Progenitor cell of endocrine pancreas (in vitro differentiated cells): ENCODE measurements at places on chromosomes 2 and 18. TPM values are rescaled to one million over a fixed set of nuclear protein-coding genes. Genes with fewer than 3 reads are reported as not detected.

- no peak overlapping the region for H3K27ac ChIP-seq
- H3K4me3 ChIP-seq = no peak overlapping the region
- H3K27me3 ChIP-seq = peaks cover 21% of the 10 kb centered on the region
- no peak for DNase-seq
- H3K4me1 ChIP-seq = peaks cover 4% of the 10 kb centered on the region
Measured at GRCh38 chr18:60196836-60197606, 175.6 kb downstream of the MC4R start.

- no peak for DNase-seq
- no peak overlapping the region for H3K4me3 ChIP-seq
- H3K4me1 ChIP-seq = peaks cover 19% of the 10 kb centered on the region
Measured at GRCh38 chr2:3487432-3487831, 31.9 kb downstream of the ADI1 start.

DNA sequence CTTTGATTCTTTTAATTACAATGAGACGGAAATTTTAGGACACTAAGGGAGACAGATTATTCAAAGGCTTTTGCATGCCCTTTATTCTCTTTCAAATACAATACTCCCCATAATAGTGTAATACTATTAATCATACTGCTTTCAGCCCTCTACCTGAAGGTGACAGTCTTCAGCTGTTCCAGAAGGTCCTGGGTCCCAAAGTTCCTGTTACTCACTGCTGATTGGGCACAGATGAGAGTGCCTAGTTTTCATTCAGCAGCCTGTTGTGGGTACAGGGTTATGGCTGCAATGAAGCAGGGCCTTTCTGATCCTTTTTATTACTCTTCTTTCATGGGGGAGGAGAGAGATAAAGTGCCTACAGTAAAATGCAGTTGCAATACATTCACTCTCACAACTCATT lies 80.2 kb downstream of the NUP35 start:
- no peak for DNase-seq
- no peaks in the 10 kb centered on the region for H3K4me1 ChIP-seq
- no peak overlapping the region for H3K4me3 ChIP-seq
- peaks cover 8% of the 10 kb centered on the region for H3K36me3 ChIP-seq
- no peak overlapping the region for H3K27ac ChIP-seq

GRCh38 chr2:53173091-53173490 lies 594.5 kb upstream of the CHAC2 start:
- H3K4me3 ChIP-seq = no peak overlapping the region
- no peak for DNase-seq
- H3K36me3 ChIP-seq = no peaks in the 10 kb centered on the region

DNA sequence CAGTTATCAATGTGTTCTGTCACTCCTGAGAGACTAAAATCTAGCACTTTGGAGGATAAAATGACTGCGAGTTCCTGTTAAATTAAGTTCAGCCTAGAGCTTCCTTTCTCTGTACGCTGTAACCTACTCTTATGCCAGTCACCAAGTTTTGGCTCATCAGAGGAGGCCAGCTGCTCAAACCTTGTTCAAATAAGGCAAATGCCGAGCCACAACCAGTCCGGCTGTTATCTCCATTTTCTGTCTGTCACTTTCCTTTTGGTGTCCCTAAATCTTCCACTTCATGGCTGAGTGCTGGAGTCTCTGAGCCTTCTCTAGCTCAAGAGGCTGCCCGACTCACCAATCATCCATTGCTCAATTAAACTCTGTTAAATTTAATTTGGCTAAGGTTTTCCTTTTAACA lies 33.5 kb upstream of the PXDN start:
- no peak overlapping the region for H3K4me3 ChIP-seq
- H3K27ac ChIP-seq = no peak overlapping the region
- no peaks in the 10 kb centered on the region for H3K36me3 ChIP-seq

DNA sequence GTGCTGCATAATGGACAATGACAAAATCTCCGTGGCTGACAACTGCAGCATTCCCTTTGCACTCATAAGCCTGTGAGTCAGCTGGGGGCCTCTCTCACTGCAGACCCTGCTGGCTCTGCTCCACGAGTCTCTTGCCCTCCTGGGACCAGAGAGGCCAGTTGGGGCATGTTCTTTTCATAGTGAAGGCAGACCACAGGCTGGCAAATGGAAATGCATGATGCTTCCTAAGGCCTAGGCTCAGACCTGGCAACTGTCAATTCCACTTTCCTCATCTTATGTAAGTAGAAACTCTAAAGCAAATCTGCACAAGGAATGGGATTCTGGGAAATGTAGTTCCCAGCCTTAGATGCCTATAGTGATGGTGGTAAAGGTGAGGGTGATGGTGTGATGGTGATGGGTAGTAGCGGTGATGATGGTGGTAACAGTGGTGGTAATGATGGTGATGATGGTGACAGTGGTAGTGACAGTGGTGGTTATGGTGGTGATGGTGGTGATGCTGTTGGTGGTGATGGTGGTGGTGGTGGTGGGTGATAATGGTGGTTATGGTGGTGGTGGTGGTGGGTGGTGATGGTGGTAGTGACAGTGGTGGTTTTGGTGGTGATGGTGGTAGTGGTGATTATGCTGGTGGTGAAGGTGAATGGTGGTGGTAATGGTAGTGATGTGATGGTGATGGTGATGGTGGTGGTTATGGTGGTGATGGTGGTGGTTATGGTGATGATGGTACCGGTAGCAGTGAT lies 185.8 kb upstream of the ARL4C start:
- no peak overlapping the region for H3K4me3 ChIP-seq
- no peaks in the 10 kb centered on the region for H3K27me3 ChIP-seq
- peak overlapping the region; percentile 30 for H3K27ac ChIP-seq
- no peaks in the 10 kb centered on the region for H3K36me3 ChIP-seq
- H3K4me1 ChIP-seq = peaks cover 33% of the 10 kb centered on the region
- DNase-seq = no peak

DNA sequence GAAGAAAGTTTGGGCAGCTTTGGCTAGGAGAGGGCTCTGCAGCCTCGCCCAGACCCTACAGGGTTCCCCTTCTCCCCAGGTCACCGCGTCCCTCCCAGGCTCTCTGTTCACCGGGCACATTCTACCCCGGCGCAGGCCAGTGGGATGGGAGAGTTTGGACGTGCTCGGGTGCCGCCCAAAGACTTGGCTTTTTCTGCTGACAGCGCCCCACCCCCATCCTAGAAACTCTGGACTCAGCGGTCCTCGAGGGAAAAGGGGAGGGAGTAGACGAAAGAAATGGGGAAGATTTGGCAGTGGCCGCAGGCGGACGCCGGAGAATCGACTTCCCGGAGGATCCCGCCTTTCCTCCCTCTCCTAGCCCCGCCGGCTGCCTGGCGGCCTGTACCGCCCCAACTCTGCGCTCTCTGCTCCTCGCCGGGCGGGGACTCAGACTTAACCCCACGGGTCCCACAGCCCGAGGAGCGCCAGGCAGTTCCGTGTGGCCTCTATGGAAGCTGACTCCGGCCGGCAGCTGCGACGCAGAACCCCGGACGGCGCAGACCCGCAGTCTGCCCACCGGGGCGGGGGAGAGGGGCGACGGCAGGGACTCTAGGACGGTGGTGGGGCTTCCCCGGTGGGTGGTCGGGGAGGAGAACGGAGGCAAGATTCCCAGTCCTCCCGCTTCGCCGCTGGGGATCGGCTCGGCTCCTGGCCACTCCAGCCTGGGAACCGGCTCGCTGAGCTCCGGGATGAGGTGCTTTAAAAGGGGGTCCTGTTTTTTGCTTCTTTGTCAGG lies 863 bp upstream of the SIX2 start:
- peaks cover 1% of the 10 kb centered on the region for H3K36me3 ChIP-seq
- peaks cover 11% of the 10 kb centered on the region for H3K4me1 ChIP-seq
- no peak for DNase-seq
- H3K27me3 ChIP-seq = peaks cover 84% of the 10 kb centered on the region
- H3K27ac ChIP-seq = no peak overlapping the region

- H3K4me1 ChIP-seq = peaks cover 22% of the 10 kb centered on the region
- no peaks in the 10 kb centered on the region for H3K27me3 ChIP-seq
- no peak overlapping the region for H3K27ac ChIP-seq
- DNase-seq = no peak
- no peak overlapping the region for H3K4me3 ChIP-seq
Measured at GRCh38 chr18:36451454-36452251, 154.1 kb downstream of the FHOD3 start.

- no peaks in the 10 kb centered on the region for H3K27me3 ChIP-seq
- no peak overlapping the region for H3K4me3 ChIP-seq
- no peak overlapping the region for H3K27ac ChIP-seq
- DNase-seq = no peak
Measured at GRCh38 chr2:89833780-89834117, 1142.3 kb downstream of the RPIA start.

GRCh38 chr2:133286326-133286922 lies 281.8 kb downstream of the NCKAP5 start:
- DNase-seq = no peak
- peaks cover 5% of the 10 kb centered on the region for H3K27me3 ChIP-seq
- no peak overlapping the region for H3K27ac ChIP-seq
- no peaks in the 10 kb centered on the region for H3K36me3 ChIP-seq
- no peak overlapping the region for H3K4me3 ChIP-seq

DNA sequence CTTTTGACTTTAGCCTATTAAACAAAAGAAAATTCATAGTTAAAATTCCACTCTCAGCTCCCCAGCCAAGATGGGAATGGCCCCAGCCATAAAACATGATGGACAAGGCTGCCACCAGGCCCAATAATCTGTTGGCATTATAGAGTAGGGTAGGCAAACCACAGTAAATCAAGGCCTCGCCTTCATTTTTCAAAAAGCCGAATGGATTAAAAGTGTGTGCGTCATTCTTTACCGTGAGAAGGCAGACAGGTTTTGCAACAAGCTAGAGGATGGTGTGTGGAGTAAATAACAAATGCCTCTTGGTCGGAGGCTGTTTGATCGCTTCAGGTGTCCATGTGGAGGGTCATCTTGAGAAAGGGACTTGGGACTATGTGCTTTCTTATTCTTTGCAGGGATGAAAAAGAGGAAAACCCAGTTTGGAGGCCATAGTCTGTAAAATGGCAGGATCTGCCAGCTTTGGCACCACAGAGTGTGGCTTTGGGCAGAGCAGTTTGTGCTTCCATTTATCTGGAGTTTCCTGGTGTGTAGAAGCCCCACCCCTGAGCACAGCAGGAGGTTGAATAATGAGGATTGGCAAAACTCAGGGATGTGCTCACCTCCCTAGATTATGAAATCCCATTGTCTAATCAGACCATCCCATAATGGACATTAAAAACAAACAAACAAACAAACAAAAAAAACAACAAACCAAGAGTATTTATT lies 57.1 kb upstream of the ITGB6 start:
- no peaks in the 10 kb centered on the region for H3K4me1 ChIP-seq
- DNase-seq = no peak
- no peaks in the 10 kb centered on the region for H3K27me3 ChIP-seq
- H3K27ac ChIP-seq = no peak overlapping the region
- H3K36me3 ChIP-seq = no peaks in the 10 kb centered on the region

DNA sequence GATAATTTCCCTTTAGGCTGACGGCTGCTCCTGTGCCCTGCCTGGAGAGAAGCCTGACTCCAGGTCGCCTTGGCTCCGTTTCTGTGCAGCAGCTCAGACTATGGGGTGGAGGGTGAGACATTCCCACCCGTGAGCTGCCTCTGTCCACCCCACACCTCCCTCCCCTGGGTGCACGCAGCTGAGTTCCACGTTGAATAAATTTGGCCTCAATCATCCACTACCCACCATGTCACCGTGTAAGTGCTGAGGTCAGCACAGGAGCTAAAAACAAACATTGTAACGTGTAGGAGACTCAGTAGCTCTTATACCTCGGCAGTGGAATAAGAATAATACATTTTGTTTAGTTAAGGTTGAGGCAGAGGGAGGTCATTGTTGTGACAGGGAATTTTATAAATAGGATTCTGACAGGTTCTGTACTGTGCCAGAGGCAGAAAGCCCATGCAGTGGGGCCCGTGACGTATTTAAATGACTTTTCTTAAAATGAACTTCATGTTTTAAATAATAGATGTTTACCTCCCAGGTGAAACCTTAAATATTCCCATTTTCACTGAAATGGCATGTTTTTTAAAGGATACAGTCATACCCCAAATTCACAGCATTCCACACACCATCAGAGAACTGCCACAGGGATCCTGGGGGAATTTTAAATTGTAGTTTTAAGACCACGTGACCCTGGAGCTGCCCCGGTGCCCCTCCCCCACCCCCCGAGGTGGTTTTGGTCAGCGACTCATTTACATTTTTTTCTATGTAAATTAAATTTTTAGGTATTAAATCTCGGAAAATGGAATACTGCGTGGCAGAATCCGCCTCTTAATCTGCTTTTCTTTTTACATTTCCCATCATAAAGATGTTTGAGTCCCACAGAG lies 50.2 kb downstream of the NFATC1 start:
- DNase-seq = no peak
- H3K4me1 ChIP-seq = peaks cover 6% of the 10 kb centered on the region
- no peak overlapping the region for H3K4me3 ChIP-seq
- no peaks in the 10 kb centered on the region for H3K27me3 ChIP-seq

DNA sequence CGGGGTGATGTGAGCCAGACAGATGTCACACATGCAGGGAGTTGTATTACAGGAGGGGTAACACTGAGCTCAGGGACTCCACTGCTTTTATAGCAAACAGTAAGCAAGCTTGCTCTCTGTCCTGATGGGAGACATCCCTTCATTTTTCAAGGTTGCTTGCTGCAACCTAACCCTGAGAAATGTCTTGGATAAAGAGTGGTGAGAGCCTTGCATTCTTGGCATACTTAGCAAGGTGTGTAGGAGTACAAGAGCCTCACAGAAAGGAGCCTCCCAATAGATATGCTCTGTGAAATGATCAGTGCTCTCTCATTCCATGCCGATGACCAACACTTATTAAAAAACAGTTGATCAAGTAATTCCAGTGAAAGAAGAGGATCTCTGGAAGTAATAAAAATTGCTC lies 8.1 kb downstream of the PFN4 start:
- H3K4me1 ChIP-seq = peaks cover 4% of the 10 kb centered on the region
- H3K36me3 ChIP-seq = peaks cover 4% of the 10 kb centered on the region
- no peaks in the 10 kb centered on the region for H3K27me3 ChIP-seq
- no peak overlapping the region for H3K27ac ChIP-seq

DNA sequence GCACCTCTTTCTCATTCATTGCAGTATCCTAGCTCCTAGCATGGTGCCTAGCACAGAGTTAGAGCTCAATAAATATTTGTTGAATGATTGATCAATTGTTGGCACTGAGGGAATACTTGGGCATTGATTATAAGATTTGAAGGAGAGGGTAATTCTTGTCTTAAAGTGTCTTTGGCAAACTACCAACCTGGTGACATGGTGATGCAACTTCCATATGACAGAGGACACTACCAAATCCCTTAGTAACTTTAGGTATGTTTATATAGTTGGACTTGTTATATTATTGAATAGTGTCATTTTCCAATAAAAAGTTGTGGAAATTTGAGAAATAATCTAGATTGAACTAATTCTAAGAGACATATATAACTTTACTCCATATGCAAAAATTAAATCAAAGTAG lies 58.6 kb upstream of the CHMP1B start:
- H3K27ac ChIP-seq = no peak overlapping the region
- no peaks in the 10 kb centered on the region for H3K36me3 ChIP-seq
- no peak overlapping the region for H3K4me3 ChIP-seq
- no peak for DNase-seq

Gene ALK
- 0.11 TPM in 1 of 2 replicates, not detected in the other for total RNA-seq

Gene RNF152
- total RNA-seq = 32.0 and 33.4 TPM in 2 replicates

Gene ABCB11
- 0.09 and 0.24 TPM in 2 replicates for total RNA-seq

Gene RBKS
- total RNA-seq = 5.0 and 5.4 TPM in 2 replicates

Gene ACMSD
- total RNA-seq = not detected in 2 replicates

Gene FOXD4L1
- 0.20 and 0.48 TPM in 2 replicates for total RNA-seq

Gene DOK6
- total RNA-seq = 7.0 and 7.2 TPM in 2 replicates
